ENCODE measurements at places on chromosomes 4 and X.
A peak's percentile ranks its signal among the peaks of the same experiment; 100 is the strongest.

DNA sequence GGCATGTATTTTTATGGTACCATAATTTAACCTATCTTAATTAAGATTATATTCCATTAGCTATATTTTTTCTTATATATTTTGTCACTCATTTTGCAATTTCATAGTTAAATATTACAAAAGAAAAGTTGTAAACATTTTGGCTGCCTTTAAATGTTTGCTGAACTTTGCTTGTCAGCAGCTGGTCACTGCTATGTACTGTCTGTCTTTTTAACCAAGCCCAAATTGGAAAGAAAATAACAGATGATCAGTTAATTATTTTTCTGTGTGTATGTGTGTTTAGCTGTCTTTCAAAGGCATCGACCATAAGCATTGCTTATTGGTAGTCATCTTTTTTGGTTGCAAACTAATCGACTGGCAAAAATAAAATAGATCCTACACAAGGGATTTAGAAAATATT is 54.4 kb upstream of the SMAD1 start:
- DNase-seq = no peak

DNA sequence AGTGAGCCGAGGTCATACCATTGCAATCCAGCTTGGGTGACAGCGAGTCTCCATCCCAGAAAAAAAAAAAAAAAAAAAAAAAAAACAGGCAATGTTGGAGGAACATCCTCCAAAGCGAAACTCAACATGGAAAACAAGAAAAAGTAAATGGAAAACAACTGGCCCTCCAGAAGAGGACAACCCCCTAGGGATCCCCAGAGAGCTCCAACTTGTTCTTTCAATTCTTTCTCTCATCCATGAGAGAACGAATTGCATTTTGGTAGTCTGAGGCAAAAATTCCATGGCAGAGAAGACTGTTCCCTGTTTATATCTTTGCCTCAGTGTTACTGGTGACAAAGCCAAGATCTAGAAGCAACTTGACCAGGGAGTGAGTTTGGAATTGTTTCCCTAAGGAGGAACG is 49.8 kb downstream of the OPHN1 start:
- DNase-seq = no peak

DNA sequence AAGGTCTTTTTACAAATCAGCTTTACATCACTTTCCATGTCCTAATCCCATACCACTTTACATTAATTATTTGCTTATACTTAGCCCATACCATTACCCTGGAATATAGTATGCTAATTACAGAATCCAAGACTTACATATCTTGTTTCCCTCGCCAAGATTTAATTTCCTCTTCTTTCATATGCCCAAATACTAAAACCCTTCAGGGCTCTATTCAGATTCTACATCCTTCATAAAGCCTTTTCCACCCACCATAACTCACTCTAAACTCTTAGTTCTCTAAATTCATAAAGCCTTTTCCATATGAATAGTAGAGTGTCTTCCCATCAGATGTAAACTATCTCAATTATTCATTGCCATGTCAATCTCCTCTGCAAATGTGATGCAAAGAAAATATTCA is 390.7 kb downstream of the STPG2 start:
- DNase-seq = no peak

- DNase-seq = no peak
These were observed 84.4 kb upstream of the FAT1 start for GRCh38 chr4:186807808-186808629.

- DNase-seq = no peak
These were observed 74.6 kb downstream of the NAF1 start for GRCh38 chr4:163092093-163092492.

- DNase-seq = no peak
These were observed 7.7 kb upstream of the GABRG1 start for GRCh38 chr4:46131498-46132057.

GRCh38 chr4:82201805-82202641 is 171.8 kb downstream of the HNRNPD start:
- peak; percentile 54 for DNase-seq

GRCh38 chr4:105496899-105497298 is 23.0 kb upstream of the PPA2 start:
- DNase-seq = peak; percentile 8

DNA sequence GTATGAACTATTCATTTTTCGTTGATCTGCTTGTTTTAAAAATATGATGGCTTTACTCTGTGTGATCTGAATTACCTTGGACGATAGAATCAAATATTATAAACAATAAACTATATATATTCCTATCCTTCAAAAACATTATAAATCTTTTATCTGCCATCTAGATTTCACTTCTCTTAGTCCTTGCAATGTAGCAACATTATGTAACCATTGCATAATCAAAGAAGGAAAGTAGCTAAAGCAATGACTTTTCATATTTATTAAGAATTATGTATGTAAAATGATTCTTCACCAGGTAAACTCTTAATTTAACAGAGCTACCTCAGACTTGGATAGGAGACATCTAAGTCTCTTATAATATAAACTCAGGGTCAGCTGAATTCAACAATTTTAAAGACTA is 210.5 kb downstream of the ADAMTS3 start:
- DNase-seq = no peak

DNA sequence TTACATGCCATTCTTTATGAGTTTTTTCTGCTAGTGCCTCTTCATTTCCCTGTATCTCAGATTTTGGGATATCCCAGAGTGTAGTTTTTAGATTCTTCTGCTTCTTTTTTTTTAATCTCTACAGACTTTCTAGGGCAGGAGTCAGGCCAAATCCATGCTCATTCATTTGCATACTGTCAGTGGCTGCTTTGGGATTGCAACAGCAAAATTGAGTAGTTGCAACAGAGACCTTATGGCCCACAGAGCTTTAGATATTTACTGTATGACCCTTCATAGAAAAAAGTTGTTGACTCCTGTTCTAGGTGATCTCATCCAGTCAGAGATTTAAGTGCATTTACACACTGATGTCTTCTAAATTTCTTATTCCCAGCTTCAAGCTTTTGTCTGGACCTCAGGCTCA is 35.3 kb downstream of the ARFIP1 start:
- DNase-seq = no peak

GRCh38 chrX:18701621-18702361 is 5.7 kb upstream of the PPEF1 start:
- DNase-seq = no peak

- no peak for DNase-seq
These were observed 27.1 kb downstream of the PDLIM3 start for GRCh38 chr4:185508181-185508580.

DNA sequence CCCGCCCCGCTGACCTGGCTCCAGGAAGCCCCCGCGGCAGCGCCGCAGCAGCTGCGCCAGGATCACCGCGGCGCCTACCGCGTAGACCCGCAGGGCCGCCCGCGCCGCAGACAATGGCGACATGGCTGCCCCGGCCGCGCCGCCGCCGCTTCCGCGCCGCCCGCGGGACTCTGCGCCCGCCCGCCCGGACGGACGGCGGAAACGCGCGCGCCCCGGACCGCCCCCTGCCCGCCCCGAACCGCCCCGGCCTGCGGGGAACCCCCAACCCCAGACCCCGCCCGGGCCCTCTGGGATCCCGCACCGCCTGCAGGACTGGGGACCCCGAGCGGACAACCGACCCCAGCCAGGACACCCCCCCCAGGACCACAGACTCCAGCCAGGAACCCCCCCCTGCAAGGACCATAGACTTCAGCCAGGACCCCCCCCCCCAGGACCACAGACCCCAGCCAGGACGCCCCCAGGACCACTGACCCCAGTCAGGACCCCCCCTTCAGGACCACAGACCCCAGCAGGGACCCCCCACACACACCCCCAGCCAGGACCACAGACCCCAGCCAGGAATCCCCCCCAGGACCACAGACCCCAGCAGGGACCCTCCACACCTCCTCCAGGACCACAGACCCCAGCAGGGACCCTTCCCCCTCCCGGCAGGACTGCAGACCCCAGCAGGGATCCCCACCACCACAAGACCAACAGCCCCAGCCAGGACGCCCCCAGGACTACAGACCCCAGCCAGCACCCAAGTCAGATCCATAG is at the start of the genes DHRSX and ZBED1:
TSS of gene DHRSX (minus strand) at position 174 of the 756 bp plus-strand sequence. CDS start at position 123, 51 bp downstream.
TSS of gene ZBED1 (minus strand) at position 174 of the 756 bp plus-strand sequence. CDS start 10,257 bp downstream, outside the sequence.
- no peak for DNase-seq

GRCh38 chr4:30619679-30620078 is 100.5 kb upstream of the PCDH7 start:
- DNase-seq = no peak

DNA sequence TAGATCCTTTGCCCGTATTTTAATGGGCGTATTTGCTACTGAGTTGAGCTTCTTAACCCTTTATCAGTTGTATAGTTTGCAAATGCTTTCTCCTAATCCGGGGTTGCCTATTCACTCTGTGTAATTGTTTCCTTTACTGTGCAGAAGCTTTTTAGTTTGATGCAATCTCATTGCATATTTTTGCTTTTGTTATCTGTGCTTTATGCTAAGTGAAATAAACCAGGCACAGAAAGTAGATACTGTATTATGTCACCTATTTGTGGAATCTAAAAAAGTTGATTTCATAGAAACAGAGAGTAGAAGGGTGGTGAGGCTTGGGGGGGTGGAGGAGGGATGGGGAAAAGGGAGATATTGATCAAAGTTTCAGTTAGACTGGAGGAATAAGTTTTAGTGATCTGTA is 17.7 kb downstream of the OGT start:
- DNase-seq = no peak

DNA sequence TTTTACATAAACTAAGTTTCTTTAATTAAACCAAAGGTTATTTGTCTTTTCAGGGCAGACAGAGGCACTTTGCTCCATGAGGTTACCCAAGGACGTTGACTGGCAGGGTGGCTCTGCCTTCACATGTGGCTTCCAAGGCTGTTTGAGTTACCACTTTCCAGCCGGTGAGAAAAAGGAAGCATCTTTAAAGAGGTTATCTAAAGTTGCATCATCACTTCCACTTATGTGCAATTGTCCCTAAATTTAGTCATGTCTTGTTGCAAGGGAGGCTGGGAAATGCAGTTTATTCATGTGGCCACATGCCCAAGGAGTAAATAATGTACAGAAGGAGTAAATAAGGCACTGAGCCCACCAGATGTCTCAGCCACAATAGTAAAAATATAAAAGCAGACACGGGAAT is 29.0 kb upstream of the RAP1GDS1 start:
- DNase-seq = no peak

GRCh38 chr4:174189392-174190015 is 94.0 kb downstream of the FBXO8 start:
- DNase-seq = no peak

GRCh38 chr4:38964942-38965775 is 67.0 kb downstream of the TMEM156 start:
- DNase-seq = no peak

DNA sequence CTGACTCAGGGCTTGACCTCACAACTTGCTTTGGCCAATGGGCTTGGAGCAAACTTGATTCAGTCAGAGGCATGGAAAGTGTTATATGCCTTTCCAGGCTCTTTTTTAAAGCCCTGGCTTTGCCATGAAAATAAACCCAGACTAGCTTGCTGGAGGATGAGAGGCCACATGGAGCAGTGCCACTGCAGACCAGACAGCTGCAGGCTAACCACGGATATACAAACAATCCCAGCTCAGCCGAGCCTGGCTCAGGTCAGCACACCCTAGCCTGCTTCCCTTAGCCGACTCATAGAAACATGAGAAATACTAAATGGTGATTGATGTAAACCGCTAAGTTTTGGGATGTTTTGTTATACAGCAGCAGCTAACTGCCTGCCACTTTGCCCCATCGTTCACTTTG is 345.1 kb downstream of the ARHGAP10 start:
- DNase-seq = no peak

- DNase-seq = peak; percentile 54
These were observed 323.2 kb downstream of the RAB28 start for GRCh38 chr4:13160920-13161319.

DNA sequence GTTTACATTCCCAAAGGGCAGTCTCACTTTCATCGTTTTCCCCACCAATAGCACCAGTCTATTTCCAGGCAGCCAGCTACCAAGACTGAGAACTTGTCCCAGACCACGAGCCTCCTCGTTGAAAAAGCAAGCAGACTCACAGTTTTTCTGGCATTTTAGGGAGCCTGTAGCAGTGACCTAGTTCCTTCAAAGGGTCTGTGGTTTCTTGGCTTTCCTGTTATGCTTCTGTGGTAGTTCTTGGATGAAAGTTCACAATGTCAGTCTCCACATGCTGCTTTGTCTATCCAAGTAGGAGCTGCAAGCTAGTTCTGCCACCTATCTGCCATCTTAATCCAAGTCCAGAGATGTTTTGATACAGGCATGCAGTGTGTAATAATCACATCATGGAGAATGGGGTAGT is 151.6 kb upstream of the ZC4H2 start:
- DNase-seq = no peak

DNA sequence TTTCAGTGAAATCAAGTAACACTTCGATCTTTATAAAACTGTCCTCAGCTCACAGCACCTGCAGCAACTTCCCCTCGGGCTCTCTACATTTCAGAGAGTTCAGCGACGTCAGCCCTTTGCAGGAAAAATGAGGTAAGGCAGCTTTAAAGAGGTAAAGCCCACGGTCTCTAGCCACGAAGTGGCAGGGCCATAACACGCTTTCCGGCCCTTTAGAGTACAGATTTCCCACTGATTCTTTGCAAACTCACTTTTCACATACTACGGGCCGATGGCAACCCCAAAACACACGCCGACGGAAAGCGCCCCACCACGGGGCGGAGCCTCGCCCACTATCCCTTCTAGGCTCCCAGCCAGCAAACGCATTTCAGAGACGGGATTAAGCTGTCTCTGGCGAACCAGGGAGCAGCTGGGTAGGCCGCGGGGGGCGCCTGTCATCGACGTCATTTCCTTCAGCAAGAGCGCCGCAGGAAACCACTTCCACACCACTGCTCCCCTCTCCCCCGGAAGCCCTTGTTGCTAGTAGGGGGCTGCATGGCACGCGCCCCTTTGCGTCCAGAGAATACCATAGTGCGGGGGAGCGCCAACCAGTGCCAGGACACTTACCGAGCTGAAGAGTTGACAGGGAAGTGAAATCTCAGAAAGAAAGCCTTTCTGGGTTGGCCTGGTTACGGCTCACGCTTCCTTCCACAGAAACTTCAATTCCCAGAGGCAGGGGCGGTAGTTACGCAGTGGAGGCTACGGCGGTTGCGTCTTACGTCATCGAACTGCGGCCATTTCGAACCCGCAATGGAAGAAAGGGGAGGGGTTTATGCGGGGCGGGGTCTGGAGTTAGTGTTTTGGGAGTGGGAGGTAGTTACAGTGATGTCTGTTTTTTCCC is at the start of gene TRMT10A:
TSS of gene TRMT10A (minus strand) at position 730 of the 877 bp plus-strand sequence. CDS start 4,701 bp downstream, outside the sequence.
- peak; percentile 99 for DNase-seq

- DNase-seq = no peak
These were observed 133.3 kb downstream of the STK32B start for GRCh38 chr4:5184606-5185005.

- no peak for DNase-seq
These were observed 17.5 kb upstream of the ZNF41 start for GRCh38 chrX:47500554-47500953.

GRCh38 chr4:141643557-141643956 is 7.2 kb downstream of the IL15 start:
- no peak for DNase-seq

- no peak for DNase-seq
These were observed 128.0 kb downstream of the PPA2 start for GRCh38 chr4:105345838-105346237.

Data from NCI-H1092 treated with DMSO at 0.1 percent for 48 hours (cell line).